ENCODE measurements at places on chromosomes 6 and 20.
A peak's percentile ranks its signal among the peaks of the same experiment; 100 is the strongest.

DNA sequence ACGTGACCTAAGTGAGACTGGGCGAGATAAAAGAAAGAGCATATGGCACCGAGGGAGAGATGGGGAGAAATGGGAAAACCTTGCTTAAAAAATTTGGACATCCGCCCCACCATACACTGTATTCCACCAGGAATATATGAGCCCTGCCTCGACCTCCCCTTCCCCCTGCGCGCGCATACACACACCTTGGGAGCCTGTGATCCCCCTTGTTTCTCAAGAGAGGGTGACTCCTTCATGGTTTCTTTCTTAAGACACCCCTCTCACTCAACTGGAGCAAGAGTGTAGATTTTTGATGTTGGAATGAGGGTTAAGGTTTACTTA lies 480 bp downstream of the ABCF1 start:
- no peak for DNase-seq

DNA sequence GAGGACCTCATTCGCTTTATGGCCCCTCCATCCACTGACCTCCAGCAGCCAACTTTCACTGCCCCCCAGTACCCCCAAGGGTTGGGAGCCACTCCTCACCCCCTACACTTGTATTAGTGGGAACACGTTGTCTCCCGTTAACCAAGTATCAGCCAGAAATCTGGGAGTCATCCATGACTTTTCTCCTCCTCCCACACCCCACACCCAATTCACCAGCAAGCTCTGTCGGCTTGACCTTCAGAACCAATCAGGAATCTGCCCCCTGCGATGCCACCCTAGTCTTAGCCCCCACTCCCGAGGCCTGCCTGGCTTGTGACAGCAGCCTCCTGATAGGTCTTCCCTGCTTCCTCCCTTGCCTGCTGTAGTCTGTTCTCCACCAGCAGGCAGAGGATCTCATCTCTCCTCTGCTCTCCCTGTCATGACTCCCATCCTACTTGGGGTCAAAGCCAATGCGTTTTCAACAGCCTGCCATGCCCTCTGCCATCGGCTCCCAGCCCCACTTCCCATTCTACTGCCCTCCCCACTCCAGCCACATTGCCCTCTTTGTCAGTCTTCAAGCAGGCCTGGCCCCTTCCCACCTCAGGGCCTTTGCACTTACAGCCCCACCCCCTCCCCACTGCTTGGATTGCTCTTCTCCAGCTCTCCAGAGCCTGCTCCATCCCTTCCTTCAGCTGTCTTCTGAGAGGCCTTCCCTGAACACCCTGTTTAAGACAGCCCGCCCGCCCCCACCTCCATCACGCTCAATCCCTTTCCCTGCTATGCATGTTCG lies 19.4 kb downstream of the MDGA1 start:
- no peak for DNase-seq

- DNase-seq = no peak
Observed at GRCh38 chr20:49471397-49471796, 11.1 kb downstream of the KCNB1 start.

GRCh38 chr6:2990932-2991506 lies 8.7 kb upstream of the NQO2 start:
- DNase-seq = no peak

DNA sequence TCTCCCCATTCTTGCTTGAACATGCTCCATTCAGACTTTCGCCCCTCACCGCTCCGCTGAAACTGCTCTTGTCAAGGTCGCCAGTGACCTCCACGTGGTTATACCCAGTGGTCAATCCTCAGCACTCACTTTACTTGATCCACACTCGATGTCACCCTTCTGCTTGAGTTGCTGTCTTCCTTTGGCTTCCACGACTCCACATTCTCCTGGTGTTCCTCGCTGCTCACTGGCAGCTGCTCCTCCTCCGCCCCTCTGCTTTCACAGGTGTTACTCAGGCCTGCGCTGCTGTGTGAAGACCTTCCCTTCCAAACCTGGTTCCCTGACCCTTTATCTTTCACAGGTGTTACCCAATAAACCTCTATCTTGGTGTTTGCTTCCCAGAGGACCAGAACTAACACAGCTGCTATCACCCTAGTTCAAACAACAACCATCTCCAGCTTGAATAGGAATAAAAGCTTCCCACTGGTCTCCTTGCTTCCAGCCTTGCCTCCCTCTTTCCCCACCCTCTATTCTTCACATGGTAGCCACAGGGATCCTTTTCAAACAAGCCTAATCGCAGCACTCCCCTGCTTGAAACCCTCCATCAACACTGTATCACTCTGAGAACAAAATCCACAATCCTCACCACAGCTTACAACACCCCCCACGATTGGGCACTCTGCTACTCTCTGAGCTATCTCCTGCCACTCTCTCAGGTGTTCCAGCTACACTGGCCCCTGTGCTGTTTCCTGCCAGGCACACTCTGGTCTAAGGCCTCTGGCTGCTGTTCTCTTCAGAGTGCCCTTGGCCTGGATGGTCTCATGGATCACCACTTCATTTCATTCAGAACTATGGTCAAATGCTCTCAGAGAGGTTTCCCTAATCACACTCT lies 10.7 kb downstream of the PPIL1 start:
- DNase-seq = no peak

- DNase-seq = no peak
Observed at GRCh38 chr6:9250852-9251251, 815.5 kb upstream of the SLC35B3 start.

DNA sequence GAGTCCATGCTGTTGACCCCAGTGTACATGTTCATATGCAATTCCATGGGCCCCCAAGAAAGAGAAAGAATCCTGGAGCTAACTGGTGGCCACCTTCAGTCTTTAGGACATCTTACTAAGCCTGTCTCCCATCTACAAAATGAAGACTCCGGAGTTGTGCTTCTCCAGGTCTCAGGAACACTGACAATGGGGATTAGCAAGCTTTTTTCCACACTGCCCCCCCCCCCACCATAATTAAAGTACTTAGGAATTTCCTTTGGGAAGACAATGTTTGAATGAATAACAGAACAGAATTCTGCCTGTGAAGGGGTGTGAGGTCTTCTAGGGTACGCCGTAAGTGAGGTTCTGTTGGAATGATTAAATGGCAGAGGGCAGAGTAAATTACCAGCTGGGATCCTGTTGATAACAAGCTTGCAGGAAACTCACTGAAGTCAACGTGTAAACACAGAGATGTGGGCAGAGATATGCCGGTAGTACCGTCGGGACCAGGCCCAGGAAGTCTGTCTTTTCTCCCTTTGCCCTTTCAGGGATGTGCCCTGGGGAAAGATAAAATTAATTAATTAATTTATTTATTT lies 63.1 kb downstream of the ANKRD6 start:
- no peak for DNase-seq

- DNase-seq = no peak
Observed at GRCh38 chr6:138493413-138493812, 5.9 kb downstream of the NHSL1 start.

DNA sequence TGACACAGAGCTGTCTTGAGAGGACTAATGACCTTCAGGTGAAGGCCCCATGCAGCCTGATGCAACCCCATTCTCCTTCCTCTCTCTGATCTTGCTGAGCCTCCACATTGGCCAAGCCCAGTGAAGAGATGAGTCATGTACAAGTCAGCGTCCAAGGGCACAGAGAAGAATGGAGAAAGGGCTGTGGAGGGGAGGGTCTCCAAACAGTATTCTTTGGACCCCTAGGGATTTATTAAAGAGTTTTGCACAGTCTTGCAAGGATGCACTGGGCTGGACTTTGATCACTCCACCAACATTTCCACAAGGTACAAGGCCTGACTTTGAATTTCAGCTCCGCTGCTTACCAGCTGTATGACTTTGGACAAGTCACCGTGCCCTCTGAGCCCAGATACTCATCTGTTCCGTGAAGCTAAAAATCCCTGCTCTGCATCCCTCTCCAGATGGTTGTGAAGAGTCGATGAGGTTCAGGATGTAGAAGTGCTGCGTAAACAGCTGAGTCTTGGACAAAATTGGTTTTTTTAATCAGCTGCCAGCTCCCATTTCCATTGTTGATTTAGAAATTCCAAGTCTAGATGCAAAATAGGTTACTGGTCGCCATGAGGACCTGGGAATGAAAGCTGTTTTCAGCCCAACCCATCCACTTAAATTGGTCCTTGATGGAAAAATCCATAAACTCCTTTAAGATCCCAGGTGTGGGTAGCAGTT lies 14.1 kb upstream of the KCNG1 start:
- DNase-seq = no peak

DNA sequence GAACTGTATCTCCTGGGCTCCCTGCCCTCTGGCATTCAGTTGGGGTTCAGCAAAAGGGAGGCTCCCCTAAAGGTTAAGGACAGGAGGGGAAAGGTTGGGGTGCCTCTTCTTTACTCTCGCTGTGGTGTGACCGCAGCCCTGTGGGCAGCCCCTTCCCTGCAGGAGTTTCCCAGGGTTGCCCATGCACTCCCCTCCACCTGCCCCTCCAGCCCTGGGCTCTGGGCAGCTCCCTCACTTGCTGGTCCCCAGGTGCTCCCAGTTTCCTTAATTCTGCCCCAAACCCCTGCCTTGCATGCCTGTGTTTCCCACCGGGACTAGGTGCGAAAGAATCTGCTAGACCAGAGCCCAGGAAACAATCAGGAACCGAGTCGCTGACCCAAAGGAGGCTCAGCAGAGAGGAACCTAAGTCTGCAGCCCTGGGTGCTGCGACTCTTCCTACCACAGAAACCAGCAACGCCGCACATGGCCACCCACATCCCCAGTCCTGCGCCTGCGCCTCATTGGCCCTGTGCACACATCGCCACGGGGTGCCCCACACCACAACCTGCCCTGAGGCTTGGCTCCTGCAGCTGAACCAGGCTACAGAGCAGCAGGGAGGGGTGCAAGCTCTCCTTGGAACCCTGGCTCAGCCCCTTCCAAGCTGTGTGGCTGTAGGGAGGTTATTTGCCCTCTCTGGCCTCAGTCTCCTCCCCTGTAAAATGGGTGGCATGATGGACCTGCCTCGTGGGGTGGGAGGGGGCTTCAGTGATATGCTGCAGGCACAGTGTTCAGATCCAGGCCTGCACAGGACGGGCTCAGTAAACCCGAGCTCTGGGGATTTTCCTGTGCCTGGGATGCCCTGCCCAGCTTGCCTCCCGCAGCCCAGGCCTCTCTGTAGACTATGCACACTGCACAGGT lies 487.6 kb downstream of the PREX1 start:
- DNase-seq = no peak

DNA sequence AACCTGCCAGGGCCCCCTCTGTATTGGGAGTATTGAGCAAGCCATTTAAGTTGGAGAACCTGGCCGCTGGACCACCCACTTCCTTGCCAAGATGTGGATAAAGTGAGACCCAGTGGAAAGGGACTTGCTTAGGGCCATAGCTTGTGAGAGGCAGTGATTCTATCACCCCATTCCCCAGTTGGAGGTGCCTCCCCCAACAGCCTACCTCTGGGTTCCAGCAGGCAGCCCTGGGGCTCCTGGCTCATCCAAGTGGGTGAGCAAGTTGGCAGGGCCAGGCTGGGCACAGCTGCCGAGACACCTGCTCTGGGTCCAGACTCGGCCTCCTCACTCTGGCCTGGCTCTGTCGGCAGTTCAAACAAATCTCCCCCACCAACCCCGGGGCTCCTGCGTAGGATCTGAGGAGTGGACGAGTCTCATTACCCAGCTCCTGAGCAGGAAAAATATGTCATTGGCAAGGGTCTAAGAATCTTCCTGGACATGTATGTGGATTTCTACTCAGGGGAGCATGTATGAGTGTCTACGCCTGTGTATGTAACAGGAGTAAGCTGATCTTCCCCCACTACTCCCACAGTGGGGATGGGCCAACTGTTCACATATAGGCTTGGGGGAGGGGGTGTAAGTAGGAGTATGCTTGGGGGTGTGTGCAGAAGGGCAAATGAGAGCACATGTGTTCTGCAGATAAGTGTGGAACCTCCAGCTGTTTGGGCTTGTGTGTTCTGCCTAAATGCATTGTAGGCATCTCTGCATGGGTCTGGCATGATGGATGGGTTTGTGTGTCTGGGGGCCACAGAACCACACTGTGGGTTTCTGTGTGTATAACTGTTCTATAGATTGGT lies 1.9 kb downstream of the ID1 start:
- DNase-seq = no peak

DNA sequence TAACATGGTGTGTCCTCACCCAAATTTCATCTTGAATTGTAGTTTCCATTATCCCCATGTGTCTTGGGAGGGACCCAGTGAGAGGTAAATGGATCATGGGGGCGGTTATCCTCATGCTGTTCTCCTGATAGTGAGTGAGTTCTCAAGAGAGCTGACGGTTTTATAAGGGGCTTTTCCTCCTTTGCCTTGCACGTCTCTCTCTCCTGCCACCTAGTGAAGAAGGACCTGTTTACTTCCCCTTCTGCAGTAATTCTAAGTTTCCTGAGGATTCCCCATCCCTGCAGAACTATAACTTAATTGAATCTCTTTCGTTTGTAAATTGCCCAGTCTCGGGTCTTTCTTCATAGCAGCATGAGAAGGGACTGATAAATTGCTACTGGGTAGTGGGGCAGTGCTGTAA lies 789.3 kb downstream of the FRK start:
- DNase-seq = no peak

DNA sequence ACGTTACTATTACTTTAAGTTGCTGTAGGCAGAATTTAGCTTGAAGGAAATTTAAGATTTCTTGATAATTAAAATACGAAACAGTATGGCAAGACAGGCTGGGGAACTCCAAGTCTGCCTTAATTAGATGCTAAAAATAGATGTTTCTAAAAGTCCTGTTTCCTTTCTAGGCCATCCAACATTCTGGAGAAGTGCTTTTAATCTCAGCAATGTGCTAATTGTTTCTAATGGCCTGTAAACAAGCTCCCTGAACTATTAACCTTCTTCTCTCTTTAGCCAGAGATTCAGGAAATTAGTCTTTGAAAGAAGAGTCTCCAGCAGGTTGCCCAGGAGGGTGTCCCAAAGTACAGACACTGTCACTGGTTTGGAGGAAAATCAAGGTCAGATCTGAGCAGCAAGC lies 677.3 kb upstream of the AGPAT4 start:
- DNase-seq = no peak

DNA sequence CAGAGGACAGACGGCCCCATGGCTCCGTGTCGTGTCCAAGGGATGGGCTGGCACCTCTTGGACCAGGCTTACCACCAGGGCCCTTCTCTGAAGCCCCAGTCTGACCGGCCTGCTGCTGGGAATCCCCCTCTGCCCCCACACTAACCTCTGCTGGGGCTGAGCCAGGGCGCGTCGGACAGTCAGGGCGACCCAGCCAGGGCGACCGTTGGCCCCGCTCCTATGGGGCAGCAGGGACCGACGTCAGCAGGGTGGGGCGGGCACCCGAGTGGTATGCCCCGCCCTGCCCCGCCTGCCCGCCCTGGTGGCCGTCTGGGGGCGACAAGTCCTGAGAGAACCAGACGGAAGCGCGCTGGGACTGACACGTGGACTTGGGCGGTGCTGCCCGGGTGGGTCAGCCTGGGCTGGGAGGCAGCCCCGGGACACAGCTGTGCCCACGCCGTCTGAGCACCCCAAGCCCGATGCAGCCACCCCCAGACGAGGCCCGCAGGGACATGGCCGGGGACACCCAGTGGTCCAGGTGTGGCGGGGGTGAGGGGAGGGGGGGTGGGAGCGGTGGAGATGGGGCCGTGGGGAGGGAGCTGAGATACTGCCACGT lies at the start of gene SLC17A9:
SLC17A9 (plus strand) TSS at position 337 of the 595 bp plus-strand sequence; CDS start at position 459, 122 bp downstream.
- DNase-seq = no peak

DNA sequence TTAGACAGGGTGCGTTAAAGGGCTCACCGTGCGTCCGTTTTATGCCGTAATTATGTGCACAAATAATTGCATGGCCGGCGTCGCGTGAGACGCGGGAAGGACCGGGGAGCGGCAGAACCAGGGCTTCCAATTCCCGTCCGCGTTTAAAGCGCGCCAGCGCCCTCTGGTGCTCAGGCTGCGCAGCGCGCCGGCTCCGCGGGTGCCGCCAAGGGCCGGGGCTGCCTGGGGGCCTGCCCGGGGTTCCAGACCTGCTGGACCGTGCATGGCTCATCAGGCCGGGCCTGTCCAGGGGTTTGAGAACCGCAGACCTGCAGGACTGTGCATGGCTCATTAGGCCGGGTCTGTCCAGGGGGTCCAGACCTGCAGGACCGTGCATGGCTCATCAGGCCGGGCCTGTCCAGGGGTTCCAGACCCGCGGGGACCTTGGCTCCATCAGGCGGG lies 369.0 kb downstream of the THBS2 start:
- peak; percentile 75 for DNase-seq

All from stimulated activated CD4-positive, alpha-beta T cell treated with anti-CD3 and anti-CD28 coated beads, Interleukin-4, amount 100 ng/mL, for 24 hours (primary cell).